ENCODE measurements at places on chromosomes 1 and 21. TPM values are rescaled to one million over a fixed set of nuclear protein-coding genes. Genes with fewer than 3 reads are reported as not detected.

- no peak for DNase-seq
Observed at GRCh38 chr21:42202321-42202720, 16.6 kb upstream of the ABCG1 start.

The CR1L gene
- 33.7 TPM for total RNA-seq

- DNase-seq: no peak
Observed at GRCh38 chr1:30406996-30407864, 316.2 kb downstream of the MATN1 start.

The RHBDL2 gene
- not detected for total RNA-seq

GRCh38 chr1:53708687-53709086, 30.3 kb downstream of the GLIS1 start:
- no peak for DNase-seq

The RYR2 gene
- total RNA-seq: 0.18 TPM

- DNase-seq: no peak
Observed at GRCh38 chr1:206779638-206780037, 7.3 kb upstream of the IL10 start.

The KLHDC9 gene
- not detected for total RNA-seq

- no peak for DNase-seq
Observed at GRCh38 chr1:169670836-169671235, 40.6 kb downstream of the SELL start.

GRCh38 chr1:32539584-32540571, 651 bp downstream of the ZBTB8A start:
- DNase-seq: peak; percentile 64

- DNase-seq: no peak
Observed at GRCh38 chr21:25518491-25518911, 88.8 kb downstream of the MRPL39 start.

DNA sequence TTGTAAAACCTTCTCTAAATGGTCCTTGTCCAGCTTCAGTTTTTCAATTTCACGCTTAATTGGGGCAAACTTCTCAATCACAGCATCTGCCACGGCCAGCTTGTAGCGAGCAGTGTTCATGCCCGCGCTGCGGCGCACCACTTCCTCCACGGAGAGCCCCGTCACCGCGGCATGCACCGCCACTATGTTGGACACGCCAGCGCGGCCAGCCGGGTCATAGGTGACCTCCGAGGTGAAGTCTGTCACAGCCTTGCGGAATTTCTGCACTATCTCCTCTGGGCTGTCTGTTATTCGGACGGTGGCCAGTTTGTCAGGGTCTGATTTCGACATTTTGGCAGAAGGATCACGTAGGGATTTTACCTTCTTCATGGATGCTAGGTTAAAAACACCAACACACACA, 44.8 kb upstream of the TBX15 start:
- no peak for DNase-seq

The LEMD1 gene
- total RNA-seq: 0.60 TPM

The BRINP3 gene
- total RNA-seq: 0.31 TPM

- DNase-seq: no peak
Observed at GRCh38 chr1:40393173-40393572, 19.6 kb downstream of the SMAP2 start.

- DNase-seq: no peak
Observed at GRCh38 chr1:183388735-183389134, 29.4 kb downstream of the NMNAT2 start.

DNA sequence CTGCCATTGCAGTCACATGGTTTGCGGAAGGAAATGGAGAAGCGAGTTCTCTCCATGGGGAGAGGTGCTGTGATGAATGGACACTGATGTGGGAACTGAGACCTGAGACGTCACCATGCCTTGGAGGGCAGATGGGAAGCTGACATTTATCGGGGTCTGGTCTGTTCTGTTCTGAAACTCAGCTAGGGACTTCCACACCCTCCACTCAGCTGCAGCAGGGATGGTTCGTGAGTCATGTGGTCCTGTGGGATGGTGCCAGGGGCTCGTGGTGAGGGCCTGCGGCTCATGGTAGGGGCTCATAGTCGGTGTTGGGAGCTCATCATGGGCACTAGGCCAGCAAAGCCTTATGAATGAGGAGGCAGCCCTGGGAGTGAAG, 6.1 kb downstream of the GPR137B start:
- no peak for DNase-seq

The OR2T11 gene
- total RNA-seq: not detected

- DNase-seq: peak; percentile 56
Observed at GRCh38 chr1:50271968-50272578, 151.2 kb downstream of the DMRTA2 start.

DNA sequence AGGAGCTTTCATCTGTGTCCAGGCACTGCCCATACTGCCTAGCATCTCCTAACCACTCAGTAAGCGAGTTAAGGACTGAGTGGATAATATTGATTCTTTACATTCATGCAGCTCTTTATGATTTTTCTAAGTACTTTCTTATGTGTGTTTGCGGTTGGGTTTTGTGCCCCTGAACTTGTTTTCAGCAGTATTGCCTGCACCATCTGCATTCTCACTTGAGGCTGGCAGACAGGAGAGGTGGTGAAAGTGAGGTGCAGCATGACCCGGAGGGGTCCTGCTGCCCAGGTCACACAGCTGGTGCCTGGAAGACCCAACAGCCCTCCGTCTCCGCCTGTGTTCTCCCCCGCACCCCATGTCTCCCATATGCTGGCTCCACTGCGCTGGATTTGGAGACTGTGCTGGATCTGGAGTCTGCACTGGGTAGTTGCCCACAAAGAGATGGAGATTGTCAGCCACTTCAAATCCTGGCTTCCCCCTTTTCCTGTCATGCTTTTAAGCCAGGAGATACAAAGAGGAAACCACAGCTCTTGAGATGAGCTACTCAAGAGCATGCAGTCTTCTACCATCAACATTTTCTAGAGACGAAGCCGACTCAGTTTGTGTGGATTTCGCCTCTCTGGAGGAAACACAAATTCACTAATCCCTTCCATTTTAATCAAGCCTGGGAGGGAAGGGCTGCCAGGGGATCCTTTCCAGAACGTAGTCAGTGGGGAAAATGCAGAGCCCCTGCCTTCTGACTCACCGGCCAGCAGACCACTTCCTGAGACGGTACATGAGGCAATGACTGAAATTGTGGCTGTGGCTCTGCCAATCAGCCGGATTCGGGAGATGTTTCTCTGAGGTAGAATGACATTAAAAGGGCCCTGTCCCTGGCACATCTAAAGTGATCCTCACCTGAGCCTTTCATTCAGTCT, 71.7 kb upstream of the ANGPTL1 start:
- no peak for DNase-seq

DNA sequence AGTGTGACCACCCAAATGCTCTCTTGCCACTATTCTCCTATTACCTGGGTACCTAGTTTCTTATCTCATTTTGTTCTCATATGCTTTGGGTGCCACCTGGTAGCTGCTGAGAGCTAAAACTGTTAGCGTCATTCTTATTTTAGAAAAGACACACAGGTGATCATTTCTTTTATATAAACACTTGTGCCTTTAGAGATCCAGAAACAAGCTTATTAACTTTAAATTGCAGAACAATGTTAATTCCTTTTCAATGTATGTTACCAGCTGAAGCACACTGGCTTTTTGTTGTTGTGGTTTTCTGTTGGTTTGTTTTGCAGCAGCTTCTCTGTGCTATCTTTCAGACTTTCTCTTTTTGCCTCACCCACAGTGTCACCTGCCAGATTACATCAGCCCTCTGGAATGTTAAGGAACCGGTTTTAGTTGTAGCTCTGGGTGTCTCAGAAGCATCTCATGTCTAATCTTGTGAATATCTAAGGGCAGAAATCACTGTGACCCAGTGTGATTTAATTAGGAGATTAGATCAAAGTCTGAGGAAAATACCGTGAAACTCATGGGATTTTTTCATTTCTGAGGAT, 43.4 kb upstream of the SLC19A2 start:
- DNase-seq: no peak

The CLDN17 gene
- not detected for total RNA-seq

- DNase-seq: no peak
Observed at GRCh38 chr1:208047476-208047934, 136.6 kb upstream of the CD34 start.

The AVPR1B gene
- not detected for total RNA-seq

DNA sequence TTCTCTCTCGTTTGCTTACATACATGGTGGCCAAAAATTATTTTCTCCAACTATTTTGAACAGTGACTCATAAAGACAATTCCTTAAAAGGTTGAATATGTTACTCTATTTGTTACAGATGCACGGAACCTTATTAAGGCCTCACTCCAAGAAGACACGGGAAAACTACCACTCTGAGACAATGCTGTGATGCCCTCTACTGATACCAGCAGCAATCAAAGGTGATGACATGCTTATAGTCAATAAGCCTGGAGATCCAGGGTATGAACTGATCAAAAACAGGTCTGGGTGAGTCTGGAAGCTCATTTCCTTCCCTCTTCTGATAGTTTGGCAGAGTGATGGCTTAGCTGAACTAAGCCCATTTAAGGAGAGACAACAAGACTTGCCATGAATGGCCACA, 563.0 kb downstream of the LRRIQ3 start:
- no peak for DNase-seq

GRCh38 chr1:41720861-41721410, 197.8 kb downstream of the HIVEP3 start:
- no peak for DNase-seq
